ENCODE measurements at places on chromosomes 1 and 21.

DNA sequence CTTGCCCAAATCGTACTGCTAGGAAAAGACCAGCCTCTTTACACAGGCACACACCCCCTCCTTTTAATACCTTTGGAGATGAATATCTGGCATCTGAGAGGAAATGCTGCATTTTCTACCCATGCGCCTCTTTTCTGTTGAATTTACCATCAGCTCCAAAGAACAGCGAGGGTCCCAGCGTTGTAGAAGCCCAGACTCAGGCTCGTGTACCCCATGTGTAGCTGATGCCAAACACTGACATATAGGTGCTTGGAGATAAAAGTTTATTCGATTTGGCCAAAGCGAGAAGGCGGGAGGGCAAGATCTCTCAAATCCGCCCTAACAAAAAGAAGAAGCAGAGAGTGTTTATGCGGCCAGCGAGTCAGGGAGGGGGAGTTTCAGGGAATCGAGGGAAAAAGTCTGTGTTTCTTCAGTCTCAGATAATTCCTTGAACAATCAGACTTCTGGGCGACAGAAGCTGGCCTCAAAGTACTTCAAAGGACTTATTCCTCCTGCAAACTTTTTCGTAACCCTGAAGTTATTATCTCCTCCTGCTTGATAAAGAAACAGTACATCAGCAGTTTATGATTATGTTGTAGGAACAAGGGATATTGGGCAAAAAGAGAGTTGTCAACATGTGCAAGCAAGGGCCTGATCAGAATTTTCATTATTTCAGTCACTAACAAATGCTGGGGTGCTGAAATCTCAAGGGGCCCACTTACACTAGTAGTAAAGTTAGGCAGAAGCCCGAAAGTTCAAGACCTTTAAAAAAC lies 642 bp upstream of the CREG1 start:
- no peak for DNase-seq

- no peak for DNase-seq
Measured at GRCh38 chr1:5464366-5464765, 527.9 kb downstream of the NPHP4 start.

DNA sequence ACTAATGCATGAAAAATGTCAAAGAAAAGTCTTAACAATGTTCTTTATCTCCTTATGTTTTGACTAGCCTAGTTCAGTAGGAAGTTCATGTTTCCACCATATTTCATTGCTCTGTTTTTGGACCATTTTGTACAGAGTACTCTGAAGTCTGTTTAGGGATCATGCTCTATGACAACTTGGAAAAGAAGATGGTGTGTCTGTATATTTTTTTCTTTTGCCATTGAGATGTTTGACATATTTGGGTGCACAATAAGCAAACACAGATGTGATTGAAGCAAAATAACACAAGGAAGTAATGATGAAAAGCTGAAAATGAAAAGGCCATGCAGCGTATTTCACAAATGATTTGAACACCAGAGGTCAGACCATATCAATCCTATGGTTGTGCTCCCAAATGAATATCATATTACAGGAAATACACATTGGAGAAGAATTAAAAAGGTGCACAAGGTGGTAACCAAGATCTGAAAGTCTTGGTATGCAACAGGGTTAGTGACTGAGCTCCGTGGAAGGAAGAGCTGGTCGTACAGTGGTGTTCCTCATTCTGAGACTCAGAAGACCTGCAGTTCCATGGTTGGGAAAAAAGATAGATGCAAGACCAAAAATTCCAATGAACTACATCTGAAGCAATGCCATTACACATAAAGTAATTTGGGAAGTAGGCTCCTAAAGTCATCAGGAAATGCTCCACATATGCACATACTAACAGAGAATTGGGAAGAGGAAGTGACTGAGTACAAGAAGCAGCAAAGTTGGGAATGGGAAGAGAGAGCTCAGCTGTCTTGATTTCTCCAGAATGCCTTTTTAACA lies 463.5 kb downstream of the LMO4 start:
- DNase-seq = no peak

DNA sequence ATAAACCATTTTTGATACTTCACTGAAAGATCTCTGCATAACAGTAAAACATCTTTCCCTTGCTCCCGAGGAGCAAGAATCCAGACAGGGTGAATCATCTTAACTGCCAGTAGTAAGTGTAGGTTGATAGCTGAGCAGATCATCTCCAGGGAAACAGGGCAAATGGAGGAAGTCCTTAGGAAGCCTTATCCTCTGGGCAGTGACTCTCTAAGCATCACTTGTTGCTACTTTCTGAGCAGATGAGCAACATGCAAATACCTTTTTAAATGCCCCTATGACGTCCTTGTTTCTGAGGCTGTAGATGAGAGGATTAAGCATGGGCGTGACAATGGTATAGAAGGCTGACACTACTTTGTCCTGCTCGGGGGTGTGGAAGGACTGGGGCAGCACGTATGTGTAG lies 8.9 kb downstream of the OR2T11 start:
- no peak for DNase-seq

DNA sequence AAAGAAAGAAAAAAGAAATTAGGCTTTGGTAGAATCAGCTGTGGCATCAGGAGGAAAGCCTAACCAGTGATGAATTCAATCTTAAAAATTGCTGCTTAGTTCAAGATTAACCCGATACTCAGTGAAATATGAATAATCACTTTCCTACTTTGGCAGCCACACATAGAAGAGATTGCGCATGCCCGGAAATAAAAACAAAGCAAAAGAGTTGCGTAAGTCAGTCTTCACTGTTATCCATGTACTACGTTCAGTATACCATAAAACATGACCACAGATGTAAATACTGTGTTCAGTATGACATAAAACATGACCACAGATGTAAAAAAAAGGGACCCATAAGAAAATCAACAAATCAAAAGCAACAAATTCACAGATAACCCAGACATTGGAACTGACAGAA lies 19.2 kb downstream of the CD1D start:
- DNase-seq = no peak

- no peak for DNase-seq
Measured at GRCh38 chr1:111615870-111616715, 3.5 kb upstream of the RAP1A start.

GRCh38 chr1:230187290-230187689 lies 120.3 kb downstream of the GALNT2 start:
- no peak for DNase-seq

GRCh38 chr1:93629101-93630059 lies 52.3 kb downstream of the BCAR3 start:
- DNase-seq = no peak

- DNase-seq = no peak
Measured at GRCh38 chr1:201631037-201631436, 92.1 kb downstream of the NAV1 start.

- DNase-seq = no peak
Measured at GRCh38 chr1:2633936-2634491, 1.2 kb upstream of the MMEL1 start.

GRCh38 chr1:218656301-218657037 lies 311.3 kb downstream of the TGFB2 start:
- DNase-seq = no peak

- DNase-seq = no peak
Measured at GRCh38 chr1:114122941-114123618, 30.6 kb downstream of the SYT6 start.

DNA sequence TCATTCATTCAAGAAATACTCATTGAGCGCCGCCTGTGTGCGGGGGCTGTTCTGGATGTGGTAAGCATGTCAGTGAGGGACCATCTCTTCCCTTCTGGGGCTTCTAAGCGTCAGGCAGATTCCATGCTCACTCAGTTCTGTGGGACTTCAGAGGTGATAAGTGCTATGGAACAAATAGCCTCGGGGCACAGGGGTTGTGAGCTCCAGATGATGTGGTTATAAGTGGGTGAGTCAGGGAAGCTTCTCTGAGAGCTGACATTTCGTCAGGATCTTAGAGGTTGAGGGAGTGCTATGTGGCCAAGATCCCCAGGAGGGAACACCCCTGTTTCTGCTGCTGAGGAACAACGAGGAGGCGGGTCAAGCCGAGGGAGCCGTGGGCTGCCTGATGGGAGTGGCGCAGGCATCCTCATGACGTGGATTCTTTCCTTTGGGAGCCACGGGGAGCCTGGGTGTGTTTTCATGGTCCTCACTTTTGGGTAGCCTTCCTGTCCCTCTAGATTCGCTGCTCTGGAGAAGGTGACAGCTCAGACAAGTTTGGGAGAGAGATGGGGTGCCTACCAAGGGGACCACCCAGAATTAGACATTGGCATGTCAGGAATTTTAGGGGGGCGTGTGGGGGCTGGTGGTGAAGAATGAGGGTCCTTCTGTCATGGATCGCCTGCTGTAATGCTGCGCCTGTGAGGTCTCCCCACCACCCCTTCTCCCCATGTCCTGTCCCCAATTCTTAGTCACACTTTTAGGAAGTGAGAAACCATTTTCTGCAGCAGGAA lies 38.5 kb downstream of the HUNK start:
- peak; percentile 72 for DNase-seq

Data from AG09319 (cell line).